HCT116 (cell line): ENCODE measurements at places on chromosomes 6 and 20. TPM values are rescaled to one million over a fixed set of nuclear protein-coding genes. Genes with fewer than 3 reads are reported as not detected.
A peak's percentile ranks its signal among the peaks of the same experiment; 100 is the strongest.

GRCh38 chr20:53768329-53768728, 174.7 kb upstream of the ZNF217 start:
- no peak for DNase-seq

- no peak for DNase-seq
Measured at GRCh38 chr6:15507221-15507620, 155.6 kb downstream of the DTNBP1 start.

- DNase-seq = peak; percentile 44
Measured at GRCh38 chr6:21587961-21588480, 5.5 kb upstream of the SOX4 start.

DNA sequence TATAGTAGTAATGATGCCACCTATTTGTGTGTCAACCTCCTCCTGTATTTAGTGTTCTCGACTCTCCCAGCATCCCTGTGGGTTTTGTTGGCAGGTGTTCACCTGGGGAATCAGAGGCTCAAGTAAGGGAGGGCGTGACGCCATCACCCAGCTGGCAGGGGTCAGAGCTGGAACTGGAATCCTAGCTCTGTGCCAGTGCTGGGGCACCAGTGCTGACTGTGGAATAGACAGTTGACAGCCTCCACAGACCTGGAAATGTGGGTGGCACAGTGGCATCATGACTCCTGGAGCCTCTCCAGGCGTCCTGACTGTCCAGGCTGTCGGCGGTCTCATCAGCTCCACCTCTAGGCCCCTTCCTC, 102.8 kb downstream of the SYCP2 start:
- DNase-seq = no peak

DNA sequence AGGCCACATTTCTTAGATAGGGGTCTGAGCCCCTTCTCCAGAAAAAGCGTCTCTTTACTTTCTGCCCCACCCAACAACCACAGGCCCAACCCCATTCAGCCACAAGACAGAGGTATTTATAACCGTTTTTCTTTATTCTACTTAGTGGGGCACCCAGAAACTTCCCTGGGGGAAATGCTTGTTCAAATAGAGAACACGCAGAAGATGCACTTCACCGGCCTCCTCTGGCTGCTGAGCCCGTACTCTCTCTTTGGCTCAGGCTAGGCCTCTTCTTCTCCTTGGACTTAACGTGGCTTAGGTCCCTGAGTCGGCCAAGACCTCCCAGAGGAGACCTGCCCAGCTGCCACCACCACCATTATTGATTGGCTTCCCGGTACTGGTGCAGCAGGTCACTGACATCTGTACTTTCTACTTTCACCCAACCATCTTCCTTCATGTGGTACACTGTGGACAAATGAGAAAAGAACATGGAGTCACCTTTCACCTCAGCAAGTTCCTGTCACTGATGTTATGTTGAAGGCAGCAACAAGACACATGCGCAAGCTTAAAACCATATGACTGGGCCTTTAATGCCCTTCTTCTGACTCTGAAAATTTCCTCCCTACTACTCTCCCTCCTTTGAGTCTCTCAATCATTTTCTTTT, 2.2 kb upstream of the TAP2 start:
- DNase-seq = no peak

DNA sequence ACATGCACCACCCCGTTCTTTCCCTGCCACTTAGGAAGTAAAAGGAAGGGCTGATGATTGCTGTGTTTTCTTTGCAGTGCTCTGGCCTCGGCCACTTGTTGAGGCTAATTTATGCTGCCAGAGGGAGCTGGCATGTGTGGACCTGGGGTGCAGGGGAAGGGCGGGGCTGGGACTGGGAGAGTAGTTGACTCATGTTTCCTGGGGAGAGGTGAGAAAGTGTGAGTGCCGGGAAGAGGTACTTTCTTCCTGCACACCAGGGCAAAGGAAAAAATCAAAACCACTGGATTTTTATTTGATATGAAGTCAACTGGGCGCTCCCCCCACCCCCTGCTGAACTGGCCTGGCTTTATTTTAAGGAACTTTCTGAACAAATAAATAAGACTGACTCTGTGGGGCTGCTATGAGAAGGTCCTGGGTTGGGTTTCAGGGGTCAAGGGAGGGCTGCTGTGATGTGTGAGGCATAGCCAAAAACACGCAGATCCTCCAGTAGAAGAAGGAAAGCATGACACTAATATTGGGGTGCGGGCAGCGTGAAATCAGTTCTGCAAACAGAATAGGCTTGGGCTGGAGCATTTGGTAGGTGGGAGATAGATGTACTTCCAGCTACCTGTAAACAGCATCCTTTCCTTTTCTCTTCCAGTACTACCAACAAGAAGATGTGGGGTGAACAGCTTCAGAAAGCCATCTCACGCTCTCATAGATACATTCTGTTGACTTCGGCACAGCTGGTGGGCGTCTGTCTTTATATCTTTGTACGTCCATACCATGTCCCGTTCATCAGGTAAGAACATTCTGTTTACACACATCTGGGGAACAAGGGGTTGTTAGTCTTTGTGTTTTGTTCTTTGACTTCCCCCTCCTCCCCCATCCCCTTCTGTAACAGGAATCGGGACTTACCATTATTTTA, 87.5 kb downstream of the SYNJ2 start:
- DNase-seq = no peak

DNA sequence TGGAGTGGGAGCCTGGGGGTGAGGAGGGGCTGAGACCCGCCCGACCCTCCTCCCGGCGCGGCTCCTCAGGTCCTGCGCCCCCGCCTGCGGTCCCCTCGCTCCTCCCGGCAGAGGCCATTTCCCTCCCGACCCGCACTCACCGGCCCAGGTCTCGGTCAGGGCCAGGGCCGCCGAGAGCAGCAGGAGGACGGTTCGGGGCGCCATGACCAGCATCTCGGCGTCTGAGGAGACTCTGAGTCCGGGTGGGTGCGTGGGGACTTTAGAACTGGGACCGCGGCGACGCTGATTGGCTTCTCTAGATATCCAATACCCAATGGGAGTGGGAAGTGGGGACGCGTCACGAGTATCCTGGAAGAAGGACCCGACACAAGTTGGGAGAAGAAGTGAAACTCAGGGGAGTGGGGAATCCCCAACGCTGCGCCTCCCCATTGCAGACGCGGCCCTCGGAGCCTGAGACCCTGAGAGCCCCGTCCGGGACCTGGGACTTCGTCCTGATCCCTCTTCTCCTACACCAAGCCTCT, at the start of gene HLA-B:
TSS of gene HLA-B (minus strand) at position 234 of the 521 bp plus-strand sequence. CDS start at position 213, 21 bp downstream.
- DNase-seq = peak; percentile 47

The SAPCD1 gene
- 18.2 TPM for total RNA-seq

The FAM209A gene
- total RNA-seq = 0.34 TPM

The C6orf132 gene
- 18.9 TPM for total RNA-seq

The TFAP2D gene
- total RNA-seq = not detected

The ERVFRD-1 gene
- not detected for total RNA-seq

The ADGRF1 gene
- total RNA-seq = 39.6 TPM
